ENCODE measurements at places on chromosomes 5 and 9. TPM values are rescaled to one million over a fixed set of nuclear protein-coding genes. Genes with fewer than 3 reads are reported as not detected.

TRIM36 gene
- total RNA-seq: 2.9 TPM

SLC1A1 gene
- total RNA-seq: 5.2 TPM

SLC34A3 gene
- not detected for total RNA-seq

TAF1L gene
- total RNA-seq: not detected

FOXD4L6 gene
- not detected for total RNA-seq

PCDHGA6 gene
- total RNA-seq: 5.2 TPM

CDX1 gene
- not detected for total RNA-seq

IFNA21 gene
- total RNA-seq: not detected

NTRK2 gene
- total RNA-seq: 37.9 TPM

MUSK gene
- not detected for total RNA-seq

KIF12 gene
- 135 TPM for total RNA-seq

CD274 gene
- total RNA-seq: 3.6 TPM

CCL27 gene
- not detected for total RNA-seq

GPX8 gene
- 0.99 TPM for total RNA-seq

DNA sequence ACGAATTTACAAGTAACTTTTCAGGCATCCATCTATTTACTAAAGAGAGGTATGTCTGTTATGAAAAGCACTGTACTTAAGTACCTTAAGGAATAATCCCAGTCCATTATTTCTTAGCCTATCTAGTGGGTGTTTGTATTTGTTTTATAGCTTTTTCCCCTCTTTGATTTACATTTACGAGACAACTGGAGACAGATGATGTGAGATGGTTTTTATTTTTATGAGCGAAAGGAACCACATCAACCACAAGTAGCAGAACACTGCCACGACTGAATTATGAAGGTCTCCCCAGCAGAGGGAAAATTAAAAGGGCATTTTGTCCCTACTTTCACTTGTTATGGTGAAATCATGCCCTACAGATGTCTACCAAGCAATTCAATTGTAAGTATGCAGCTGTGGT, 357.8 kb downstream of the NFIB start:
- no peak for DNase-seq

DNA sequence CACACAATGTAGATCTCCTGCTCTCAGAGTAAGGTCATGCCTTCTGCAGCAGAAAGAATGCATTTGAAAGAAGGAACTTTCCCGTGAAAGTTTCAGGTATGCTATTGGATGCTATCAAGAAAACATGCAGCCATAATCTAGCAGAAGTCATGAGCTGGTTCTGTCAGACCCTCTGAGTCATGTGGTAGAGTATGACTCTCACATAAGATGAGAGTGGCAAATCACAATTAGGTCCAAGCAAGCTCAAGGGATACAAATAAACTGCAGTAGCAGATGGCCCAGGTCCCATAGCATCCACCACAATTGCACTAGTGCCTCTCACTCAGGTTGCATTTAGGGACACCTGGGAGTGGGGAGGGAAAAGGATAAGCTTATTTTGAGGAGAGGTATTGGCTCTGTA, 292.8 kb downstream of the ASTN2 start:
- DNase-seq: no peak

DNA sequence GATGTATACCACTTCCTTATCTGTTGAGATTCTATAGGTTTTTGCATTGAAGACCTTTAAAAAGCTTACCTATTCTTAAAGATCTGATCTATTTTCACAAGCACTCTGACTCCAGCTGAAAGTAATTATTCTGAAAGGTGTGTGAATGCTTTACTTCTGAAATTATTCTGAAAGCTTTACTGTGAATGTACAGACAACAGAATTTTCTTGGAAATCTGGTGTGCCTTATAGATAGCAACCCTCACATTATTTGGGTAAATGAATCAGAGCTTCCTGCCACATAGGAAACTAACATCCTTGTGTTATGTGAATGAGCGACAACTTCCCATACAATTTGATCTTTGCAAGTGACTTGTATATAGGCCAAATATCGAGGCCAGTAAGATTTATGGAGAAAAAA, 6.5 kb downstream of the CDO1 start:
- no peak for DNase-seq

DNA sequence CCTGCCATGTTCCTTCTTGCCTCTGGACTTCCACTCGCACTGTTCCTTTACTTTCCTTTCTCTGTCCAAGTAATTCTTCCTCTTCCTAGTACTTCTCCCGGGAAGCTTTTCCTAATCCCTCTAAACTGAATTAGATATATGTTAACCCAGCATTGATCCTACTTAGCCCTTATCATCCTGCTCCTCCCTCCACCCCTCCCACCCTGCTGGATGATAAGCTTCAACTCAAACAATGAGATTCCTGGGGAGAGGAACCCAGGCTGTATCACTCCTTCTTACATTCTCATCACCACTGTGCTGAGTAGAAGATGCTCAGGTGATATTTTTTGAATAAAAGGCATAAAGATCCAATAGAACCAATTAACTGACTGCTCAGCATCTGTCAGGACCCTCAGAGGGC, 45.7 kb downstream of the CDK5RAP2 start:
- DNase-seq: no peak

- no peak for DNase-seq
These were observed 28.7 kb downstream of the DRD1 start for GRCh38 chr5:175415303-175415702.

DNA sequence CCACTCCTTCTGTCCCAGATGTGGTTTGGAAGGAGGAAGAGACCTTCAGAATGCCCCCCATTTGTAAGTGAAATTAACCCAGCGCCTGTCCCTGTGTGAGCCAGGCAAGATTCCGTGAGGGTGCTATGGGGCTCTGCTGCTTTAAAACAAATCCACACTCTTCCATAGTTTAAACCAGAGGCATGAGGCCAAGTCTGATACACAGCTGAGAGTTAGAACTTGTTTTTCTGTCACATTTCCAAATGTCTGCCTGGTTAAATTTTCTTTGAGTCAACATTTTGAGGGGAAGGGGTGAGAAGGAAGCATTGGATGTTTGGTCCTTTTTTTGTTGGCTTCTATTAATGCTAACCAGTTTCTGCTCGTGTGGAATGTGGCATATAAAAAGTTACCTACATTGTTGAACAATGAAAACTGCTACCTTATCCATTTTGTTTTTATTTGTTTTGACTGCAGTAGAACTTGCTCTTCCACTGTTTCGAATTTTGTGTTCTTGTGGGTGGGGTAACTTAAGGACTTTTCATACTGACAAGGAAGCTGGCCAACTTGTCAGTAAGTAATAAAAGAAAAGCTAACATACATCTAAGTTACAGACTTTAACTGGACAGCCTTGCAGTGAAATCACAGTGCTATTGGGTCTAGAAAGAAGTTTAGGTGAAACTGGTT, 12.9 kb downstream of the RGMB start:
- peak; percentile 36 for DNase-seq

GRCh38 chr9:91248707-91249106, 113.0 kb downstream of the AUH start:
- no peak for DNase-seq

DNA sequence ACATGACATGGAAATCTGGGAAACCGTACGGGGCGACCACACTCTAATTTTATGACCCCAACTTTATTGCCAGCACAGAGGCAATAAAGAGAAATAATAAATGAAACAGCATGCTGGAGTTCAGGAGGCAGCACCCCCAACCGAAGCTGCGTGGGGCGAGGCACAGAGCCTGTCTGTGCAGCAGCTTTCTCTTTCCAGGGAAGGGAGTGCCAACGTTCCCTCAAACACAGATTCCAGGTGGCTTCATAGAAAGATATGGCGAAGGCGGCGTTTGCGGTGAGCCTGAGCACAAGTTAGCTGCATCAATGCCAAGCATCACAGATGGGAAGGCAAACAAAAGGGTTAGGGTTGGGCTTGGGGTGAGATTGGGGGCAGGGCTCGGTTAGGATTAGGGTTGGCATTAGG, 114.8 kb downstream of the HSD17B3 start:
- no peak for DNase-seq

GRCh38 chr5:95963650-95964410, 2.2 kb upstream of the ELL2 start:
- DNase-seq: no peak

GRCh38 chr5:172671091-172671490, 30.0 kb downstream of the NEURL1B start:
- DNase-seq: no peak

- DNase-seq: no peak
These were observed 35.3 kb upstream of the JMY start for GRCh38 chr5:79200573-79201183.

DNA sequence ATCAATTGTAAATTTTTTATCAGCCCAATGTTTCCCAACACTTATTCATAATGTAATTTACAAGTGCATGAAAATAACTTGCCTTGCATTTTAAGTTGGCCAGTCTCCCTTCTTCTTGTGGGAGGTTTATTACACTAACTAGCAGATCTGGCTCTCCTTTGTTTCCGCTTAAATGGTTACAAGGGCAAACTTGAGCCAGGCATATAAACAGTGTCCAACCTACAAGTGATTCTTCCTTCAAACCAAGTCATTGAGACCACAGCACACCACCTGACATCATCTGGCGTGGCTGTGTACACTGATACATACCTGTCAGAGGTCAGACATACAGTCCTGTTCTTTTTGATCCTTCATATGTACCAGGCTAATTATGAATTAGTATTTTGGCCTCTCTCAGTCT, 80.1 kb downstream of the ALDH1A1 start:
- DNase-seq: no peak

DNA sequence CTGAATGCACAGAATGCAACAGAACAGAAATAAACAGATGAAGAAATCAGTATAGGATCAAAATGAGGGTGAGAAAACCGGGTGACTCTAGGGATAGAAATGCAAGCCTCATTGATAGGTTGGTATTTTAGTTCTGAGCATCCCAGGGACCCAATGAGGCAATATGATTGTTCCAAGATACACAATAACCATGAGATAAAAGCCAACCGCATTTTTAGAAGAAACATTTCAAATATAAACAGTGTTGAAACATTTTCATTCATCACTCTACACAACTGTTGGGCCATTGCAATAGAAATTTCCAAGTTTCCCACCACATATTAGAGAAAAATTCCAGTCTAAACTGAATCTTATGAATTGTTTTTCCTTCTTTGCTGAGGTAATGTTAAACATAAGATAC, 452.3 kb upstream of the PTGER4 start:
- no peak for DNase-seq

GRCh38 chr5:150774145-150774544, 4.4 kb upstream of the SMIM3 start:
- DNase-seq: no peak

- DNase-seq: no peak
These were observed 3.0 kb downstream of the N4BP3 start for GRCh38 chr5:178116143-178116885.

DNA sequence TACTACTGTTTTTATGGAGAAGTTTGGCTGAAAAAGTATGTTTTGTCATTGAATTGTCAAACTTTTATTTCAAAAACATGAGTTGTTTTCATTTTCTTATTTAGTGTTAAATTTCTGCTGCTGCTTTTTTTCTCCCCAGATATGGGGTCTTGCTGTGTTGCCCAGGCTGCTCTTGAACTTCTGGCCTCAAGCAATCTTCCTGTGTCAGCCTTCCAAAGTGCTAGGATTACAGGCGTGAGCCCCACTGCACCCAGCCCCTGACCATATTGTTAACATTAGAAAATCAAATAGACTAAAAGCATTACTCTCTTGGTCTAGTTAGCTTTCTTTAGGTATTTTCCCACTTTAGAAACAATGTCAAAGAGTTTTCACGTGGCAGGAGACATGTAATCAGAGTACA, 215.3 kb downstream of the KDM4C start:
- DNase-seq: no peak

- no peak for DNase-seq
These were observed 18.3 kb upstream of the HSDL2 start for GRCh38 chr9:112361601-112362000.

- peak; percentile 77 for DNase-seq
These were observed 10.5 kb upstream of the ADGRV1 start for GRCh38 chr5:90548069-90548593.

DNA sequence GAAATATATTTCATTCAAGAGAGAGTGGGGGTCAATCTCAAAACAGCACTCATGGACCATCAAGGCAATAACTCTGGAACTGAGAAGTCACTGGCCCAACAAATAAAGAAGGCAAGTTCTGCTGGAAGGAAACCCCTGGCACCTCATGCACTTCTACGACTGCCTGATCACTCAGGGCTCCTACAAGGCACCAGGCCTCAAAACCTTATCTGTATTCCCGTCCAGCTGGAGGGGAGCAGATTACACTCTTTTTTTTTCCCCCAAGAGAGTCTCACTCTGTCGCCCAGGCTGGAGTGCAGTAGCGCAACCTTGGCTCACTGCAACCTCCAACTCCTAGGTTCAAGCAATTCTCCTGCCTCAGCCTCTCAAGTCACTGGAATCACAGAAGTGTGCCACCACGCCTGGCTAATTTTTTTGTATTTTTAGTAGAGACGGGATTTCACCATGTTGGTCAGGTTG, 49.9 kb downstream of the P4HA2 start:
- DNase-seq: no peak

- DNase-seq: peak; percentile 80
These were observed 20.1 kb upstream of the PTGS1 start for GRCh38 chr9:122350577-122351355.

GRCh38 chr5:175826980-175827379, 44.4 kb upstream of the CPLX2 start:
- no peak for DNase-seq

- DNase-seq: no peak
These were observed 116.1 kb upstream of the SPOCK1 start for GRCh38 chr5:137615171-137615775.

- no peak for DNase-seq
These were observed 413.5 kb downstream of the NFIB start for GRCh38 chr9:13900449-13900848.

DNA sequence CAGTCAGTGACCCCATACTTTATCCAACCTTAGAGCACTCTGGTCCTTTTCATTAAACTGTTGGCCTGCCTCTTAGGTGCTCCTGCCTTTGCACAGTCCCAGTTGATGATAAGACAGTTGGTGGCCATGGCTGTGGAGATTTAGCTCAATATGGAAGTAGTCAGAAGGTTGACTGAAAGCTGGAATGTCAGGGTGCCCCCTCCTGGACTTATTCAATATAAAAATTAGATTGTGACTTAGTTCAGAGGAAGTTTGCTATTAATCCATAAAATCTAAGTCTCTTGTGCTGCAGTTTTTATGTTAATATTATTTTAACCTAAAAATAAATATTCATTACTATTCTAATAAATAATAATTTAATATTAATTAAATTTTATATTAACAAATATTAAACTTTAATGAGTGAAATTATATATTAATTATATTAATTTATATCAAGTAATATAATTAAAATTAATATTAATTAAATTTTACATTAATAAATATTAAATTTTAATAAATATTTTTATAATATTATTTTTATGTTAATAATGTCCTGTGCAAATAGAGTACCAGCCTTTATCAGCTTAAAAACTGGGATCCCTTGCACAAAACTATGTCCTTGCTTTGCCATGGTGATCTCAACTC, 77.7 kb upstream of the ADAMTSL1 start:
- no peak for DNase-seq

DNA sequence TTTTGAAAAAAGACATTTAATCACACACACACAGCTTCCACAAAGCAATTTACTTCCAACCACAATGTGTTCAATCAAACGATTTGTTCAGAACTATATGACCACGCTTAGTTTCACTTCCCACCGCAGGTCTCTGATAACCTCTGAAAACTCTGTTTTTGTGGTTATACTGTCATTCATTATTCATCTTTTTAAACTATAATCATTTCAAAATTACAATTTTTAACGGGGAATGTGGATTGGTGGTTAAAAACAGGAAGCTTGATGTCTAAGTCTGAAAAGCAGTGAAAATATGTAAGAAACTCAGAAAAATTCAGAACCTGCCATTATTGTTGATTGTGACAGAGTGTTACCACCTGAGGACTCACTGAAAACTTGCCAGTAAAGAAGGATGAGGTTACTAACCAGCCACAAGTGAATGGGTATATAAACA, 12.7 kb upstream of the TMEM174 start:
- no peak for DNase-seq

- peak; percentile 18 for DNase-seq
These were observed 70.5 kb downstream of the JAKMIP2 start for GRCh38 chr5:147712019-147712418.
